Activated CD4-positive, alpha-beta memory T cell treated with anti-CD3 and anti-CD28 coated beads, Interleukin-2, amount 10 ng/mL, durations not matched to agents 7 days and 5 days (primary cell): ENCODE measurements at places on chromosomes 1 and 21.

- H3K27me3 ChIP-seq = peaks cover 1% of the 10 kb centered on the region
- no peak overlapping the region for H3K27ac ChIP-seq
- peaks cover 12% of the 10 kb centered on the region for H3K4me1 ChIP-seq
- no peak for DNase-seq
- no peak overlapping the region for H3K4me3 ChIP-seq
Observed at GRCh38 chr1:200359610-200360163, 50.1 kb downstream of the ZNF281 start.

DNA sequence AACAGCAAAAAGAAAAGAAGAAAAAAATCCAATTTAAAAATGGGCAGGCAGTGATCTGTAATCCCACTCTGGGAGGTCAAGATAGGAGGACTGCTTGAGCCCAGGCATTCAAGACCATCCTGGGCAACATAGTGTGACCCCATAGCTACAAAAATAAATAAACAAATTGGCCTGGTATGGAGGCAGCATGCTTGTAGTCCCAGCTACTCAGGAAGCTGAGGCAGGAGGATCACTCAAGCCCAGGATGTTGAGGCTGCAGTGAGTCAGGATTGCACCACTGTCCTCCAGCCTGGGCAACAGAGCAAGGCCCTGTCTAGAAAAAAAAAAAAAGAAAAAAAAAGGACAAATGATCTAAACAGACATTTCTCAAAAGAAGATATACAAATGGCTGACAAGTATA lies 99.6 kb downstream of the EIF4G3 start:
- H3K36me3 ChIP-seq = peaks cover 16% of the 10 kb centered on the region
- H3K4me3 ChIP-seq = no peak overlapping the region
- no peaks in the 10 kb centered on the region for H3K27me3 ChIP-seq
- H3K4me1 ChIP-seq = peaks cover 19% of the 10 kb centered on the region
- no peak for DNase-seq

DNA sequence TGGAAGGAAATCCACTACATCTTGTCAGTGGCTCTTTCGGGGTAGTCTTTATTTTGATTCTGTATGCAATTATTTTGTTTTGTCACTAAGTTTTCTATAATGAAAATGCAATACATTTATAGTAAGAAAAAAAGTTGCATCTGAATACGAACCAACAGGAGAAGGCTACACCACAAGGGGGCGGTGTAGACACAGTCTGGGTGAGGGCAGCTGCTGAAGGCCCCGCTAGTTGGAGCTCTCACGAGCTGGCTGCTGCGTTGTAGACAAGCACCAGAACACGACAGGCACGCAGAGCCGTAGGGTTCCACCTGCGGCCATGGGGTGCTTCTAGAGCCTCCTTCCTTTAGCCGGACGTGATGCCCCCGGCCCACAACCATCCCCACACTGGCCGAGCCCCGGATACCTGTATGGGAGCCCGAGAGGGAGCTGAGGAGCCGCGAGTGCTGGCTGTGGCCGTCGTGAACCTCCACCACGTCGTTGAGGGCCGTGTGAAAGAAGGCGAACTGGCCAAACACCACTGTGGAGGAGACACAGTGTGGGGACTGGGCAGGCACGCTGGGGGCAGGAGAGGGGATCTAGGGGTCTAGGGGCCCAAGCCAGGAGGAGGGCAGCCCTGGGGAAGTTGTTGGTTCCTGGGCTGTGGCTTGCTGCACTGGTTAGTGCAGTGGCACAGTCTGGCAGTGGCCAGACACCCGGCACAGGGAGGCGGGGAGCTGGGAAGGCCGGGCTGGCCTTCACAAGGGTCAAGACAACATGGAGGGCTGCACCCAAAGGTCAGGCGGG lies 160.8 kb downstream of the ZSCAN20 start:
- H3K36me3 ChIP-seq = no peaks in the 10 kb centered on the region
- DNase-seq = peak; percentile 86
- peaks cover 26% of the 10 kb centered on the region for H3K27me3 ChIP-seq
- no peak overlapping the region for H3K27ac ChIP-seq
- H3K4me1 ChIP-seq = no peaks in the 10 kb centered on the region

- no peak overlapping the region for H3K4me3 ChIP-seq
- H3K27ac ChIP-seq = no peak overlapping the region
- H3K36me3 ChIP-seq = peaks cover 60% of the 10 kb centered on the region
- no peaks in the 10 kb centered on the region for H3K27me3 ChIP-seq
- peaks cover 77% of the 10 kb centered on the region for H3K4me1 ChIP-seq
Observed at GRCh38 chr1:24946861-24947658, 17.0 kb upstream of the RUNX3 start.

- peak overlapping the region; percentile 98 for H3K27ac ChIP-seq
- peaks cover 32% of the 10 kb centered on the region for H3K4me1 ChIP-seq
- no peaks in the 10 kb centered on the region for H3K27me3 ChIP-seq
- peak overlapping the region; percentile 48 for H3K4me3 ChIP-seq
- DNase-seq = peak; percentile 34
Observed at GRCh38 chr1:15577691-15578090, 7.2 kb downstream of the AGMAT start.

- no peaks in the 10 kb centered on the region for H3K36me3 ChIP-seq
- H3K27ac ChIP-seq = no peak overlapping the region
- no peaks in the 10 kb centered on the region for H3K4me1 ChIP-seq
- H3K27me3 ChIP-seq = no peaks in the 10 kb centered on the region
Observed at GRCh38 chr1:56416495-56416894, 162.9 kb downstream of the PLPP3 start.

- no peak overlapping the region for H3K4me3 ChIP-seq
- no peaks in the 10 kb centered on the region for H3K4me1 ChIP-seq
- no peak overlapping the region for H3K27ac ChIP-seq
- DNase-seq = no peak
- peaks cover 4% of the 10 kb centered on the region for H3K36me3 ChIP-seq
Observed at GRCh38 chr1:193394336-193394735, 207.9 kb upstream of the B3GALT2 start.
